CD4-positive, CD25-positive, alpha-beta regulatory T cell (primary cell): ENCODE measurements at places on chromosomes 1 and 21.

DNA sequence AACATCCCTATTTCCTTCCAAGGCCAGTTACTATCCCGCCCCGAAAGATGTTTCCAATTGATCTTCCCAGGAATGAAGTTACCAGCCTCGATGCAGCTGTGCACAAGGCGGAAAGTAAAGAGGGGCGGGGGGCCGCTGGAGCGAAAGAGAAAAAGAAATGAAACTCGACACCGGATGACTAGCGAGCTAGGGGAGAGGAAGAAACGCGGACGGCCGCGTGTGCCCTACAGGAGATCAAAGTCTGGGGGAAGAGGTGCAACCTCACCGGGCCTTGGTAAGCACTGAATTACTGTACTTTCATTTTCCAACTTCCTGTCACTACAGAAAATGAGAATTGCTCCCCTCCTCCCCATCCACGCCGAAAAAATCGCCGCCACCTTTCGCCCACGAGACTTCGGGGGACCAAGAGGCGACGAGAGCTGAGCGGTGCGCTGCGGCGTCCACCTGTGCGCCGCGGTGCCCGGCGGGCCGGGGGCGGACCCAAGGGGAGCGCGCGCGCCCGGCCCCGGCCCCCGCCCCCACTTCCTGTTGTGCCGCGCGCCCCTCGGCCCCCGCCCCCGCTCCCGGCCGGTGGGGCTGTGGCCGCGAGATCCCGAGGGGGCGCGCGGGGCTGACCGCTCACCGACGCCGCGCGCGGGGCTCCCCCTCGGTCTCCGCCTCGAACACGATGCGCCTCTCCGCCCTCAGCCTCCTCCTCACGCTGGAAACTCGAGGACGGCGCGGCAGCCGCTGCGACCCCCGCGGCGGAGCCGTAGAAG, 622 bp downstream of the ELK4 start:
- peak; percentile 79 for DNase-seq

- DNase-seq: no peak
Observed at GRCh38 chr1:192303029-192303428, 13.8 kb upstream of the RGS21 start.

DNA sequence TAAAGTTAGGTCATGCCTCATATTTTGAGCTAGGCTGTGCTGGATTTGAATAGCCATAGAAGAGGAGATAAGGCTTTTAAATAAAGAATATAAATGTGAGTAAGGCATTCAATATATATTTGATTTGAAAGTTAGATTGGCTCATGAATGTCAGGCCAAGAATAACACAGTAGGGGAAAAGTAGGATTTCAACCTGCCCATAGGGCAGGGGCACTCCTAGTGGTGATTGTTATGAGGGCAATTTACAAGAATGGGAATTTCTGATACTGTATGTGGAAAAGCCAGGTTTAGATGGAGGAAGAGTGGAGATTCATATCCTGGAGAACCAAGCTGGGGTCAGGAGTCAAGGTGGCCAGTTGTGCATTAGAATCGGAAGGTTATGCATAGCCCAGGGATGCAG, 74.9 kb downstream of the DNAH14 start:
- DNase-seq: no peak

DNA sequence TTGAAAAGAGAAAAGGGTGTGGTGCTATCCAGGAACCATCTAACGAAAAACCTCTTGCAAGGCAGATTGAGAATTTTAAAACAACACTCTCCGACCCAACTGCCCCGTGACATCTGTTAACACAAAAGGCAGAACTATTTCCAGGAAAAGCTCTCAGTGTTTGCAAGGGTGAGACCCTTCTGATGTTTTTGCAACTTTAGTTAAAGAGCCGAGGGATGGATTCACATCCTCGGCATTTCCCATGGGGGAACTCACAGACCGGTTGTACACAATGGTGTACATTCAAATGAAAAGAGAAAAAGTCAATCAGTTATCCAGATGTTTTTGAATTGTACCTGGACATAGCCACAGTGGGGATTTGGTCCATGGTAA, 120.0 kb downstream of the NGF start:
- no peak for DNase-seq

GRCh38 chr1:150999051-150999674, 7.5 kb downstream of the MINDY1 start:
- no peak for DNase-seq

- DNase-seq: no peak
Observed at GRCh38 chr1:224995602-224996001, 66.1 kb downstream of the DNAH14 start.

DNA sequence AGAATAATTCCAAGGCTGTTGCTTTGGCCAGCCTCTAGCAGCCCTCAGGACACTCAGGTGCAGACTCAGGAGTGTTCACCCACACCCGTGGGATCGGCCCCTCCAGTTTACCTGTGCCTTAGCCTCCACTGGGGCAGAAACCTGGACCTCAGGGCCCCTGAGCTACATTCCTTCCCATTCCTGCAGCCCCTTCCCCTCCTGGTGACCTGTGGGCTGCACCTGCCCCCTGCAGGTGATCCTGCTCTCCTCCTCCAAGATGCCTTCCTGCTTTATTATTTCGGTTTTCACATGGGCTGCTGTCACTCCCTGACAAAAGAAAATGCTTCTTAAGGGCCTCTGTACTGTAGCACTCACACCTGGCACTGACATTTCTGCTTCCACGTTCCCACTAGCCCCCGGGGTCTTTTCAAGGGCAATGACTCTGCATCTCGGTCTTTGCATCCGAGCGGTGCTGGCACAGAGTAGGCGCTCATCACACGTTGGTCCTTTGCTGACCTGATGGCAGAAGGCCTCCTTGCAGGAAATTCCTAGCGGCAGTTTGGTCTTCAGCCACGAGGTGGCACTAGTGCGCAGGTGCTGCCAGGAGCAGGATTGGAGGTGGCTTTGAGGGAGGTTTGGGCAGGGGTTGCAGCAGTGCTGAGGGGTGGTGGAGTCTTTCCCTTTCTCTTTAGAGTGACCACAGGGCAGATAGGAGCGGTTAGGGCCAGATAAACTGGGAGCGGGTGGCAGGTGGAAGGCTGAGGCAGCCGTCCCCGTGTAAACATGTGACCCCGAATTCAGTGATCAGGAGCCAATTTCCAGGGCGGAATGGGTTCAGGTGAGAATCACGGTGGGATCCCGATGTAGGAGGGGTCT, 25.3 kb upstream of the ETV3 start:
- peak; percentile 59 for DNase-seq

DNA sequence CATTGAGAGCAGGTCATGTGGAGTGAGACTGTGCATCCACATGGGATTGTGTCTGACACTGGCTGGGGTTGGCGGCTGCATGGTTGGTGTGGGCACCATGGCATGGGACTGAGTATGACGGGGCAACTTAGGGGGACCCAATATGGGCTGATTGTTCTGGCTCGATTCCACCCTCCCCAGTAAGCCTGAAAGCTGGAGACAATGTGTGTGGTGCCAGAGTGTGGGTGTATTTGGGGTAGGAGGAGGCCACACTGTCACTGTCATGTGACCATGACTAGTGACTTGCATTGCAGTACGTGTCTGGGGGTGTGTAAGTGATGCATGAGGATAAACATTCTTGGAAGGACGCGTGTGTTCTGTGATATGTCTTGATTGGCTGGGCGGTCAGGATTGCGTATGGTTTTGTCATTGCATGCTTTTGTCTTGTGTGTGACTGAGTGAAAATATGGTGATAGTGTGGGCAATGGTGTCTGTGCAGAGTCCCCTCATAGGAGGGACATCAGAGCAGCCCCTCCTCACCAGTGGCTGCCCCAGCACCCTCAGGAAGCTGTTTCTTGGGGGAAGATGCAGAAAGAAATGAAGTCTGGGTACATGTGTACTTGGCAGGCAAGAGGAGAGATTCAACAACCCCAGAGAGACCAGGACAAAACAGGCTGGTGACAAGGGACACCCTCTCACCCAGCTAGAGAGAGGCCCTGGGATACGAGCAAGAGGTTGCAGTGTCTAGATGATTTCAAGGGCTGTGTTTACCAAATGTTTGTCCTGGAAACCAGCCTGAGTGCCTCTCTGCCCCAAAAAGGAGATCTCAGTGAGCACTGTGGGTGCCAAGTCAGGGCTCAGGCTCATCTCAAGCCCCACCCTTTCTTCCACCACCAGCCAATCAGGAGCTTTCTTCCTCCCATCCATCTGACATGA, 36.3 kb downstream of the SDC3 start:
- no peak for DNase-seq

DNA sequence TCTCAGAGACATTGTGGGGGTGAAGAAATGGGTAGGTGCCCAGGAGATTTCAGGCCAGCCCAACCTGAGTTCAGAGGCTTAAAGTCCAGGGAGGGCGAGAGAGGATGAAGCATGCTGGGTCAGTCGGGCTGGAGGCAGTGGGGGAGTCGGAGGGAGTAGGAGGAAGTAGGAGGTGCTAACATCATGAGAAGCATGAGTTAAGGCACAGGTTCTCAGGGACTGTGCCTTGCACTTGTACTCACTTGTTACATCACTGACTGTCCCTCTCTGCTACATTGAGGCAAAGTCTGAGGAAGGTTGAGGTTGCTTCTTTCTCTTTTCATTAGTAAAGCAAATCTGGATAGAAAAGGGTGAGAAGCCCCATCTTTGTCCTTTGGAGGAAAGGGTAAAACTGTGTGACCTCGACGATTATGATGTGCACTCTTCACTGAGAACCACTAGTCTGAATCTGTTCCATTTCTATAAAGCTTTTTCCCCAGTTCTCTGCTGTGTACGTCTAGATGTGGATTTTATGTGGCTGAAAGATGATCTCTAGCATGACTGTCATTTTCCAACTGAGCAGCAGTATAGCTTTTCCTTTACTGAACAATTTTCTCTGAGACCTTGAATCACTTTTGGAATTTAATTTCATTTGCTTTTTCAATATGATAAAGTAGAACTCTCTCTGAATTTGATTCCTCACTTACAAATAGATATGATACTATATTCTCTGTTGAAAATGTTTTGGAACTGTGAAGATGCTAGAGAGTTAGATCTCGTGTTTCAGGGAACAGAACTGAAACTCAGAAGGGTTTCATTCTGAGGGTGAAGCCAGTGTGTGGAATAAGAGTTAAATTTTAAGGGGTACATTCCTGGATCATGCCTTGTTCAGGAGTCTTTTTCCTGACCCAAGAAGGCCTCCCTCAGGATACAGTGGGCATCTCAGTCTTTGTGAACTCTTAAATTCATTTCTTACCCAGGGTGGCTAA, 94.6 kb downstream of the FGGY start:
- DNase-seq: no peak

DNA sequence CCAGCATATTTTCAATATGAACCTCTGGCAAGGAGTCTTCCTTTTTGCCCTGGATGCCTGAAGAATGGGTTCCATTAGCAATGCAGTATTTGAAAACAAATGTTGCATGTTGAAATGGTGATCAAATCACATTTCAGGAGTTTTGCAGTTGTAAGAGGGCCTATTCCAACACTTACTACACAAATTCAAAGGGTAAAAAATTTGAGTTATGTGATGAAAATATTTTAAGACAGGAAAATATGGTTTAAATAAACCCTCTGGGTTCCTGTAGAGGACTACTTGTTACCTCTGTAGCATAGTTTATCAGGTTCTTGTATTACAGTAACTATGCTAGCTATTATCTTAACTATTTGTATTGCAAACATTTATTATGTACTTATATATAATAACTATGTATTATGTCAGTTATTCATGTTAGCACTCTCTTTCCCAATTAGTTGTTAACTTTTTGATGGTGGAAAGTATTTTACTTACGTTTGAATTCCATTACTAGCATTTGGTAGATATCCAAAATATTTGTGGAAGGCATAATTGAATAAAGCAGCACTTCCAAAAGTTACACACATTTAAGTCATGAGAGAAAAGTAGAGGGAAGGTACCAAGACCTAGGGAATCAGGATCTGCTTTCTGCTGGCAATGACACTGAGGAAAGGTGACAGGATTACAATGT, 312.9 kb downstream of the GRIK1 start:
- DNase-seq: no peak

DNA sequence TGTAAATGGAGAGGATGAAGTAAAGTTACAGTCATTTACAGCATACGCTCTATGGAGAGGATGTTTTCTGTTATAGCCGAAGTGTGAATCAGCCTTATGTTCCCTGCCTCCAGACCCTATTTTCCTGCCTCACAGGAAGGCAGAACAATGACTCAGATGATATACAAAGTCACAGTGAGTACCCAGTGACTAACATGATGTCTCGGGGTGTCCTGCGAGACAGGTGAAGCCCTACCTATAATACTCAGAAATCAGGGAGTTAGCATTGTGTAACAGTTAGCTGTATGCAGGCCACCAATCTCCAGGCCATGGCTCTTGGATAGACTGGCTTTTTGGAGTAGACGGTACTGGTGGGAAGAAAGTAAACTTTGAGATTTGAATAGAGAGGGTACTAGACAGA, 55.6 kb upstream of the FBXO28 start:
- DNase-seq: no peak

- no peak for DNase-seq
Observed at GRCh38 chr1:216293683-216294082, 129.6 kb downstream of the USH2A start.

- DNase-seq: no peak
Observed at GRCh38 chr1:156662800-156663055, 14.5 kb downstream of the NES start.

DNA sequence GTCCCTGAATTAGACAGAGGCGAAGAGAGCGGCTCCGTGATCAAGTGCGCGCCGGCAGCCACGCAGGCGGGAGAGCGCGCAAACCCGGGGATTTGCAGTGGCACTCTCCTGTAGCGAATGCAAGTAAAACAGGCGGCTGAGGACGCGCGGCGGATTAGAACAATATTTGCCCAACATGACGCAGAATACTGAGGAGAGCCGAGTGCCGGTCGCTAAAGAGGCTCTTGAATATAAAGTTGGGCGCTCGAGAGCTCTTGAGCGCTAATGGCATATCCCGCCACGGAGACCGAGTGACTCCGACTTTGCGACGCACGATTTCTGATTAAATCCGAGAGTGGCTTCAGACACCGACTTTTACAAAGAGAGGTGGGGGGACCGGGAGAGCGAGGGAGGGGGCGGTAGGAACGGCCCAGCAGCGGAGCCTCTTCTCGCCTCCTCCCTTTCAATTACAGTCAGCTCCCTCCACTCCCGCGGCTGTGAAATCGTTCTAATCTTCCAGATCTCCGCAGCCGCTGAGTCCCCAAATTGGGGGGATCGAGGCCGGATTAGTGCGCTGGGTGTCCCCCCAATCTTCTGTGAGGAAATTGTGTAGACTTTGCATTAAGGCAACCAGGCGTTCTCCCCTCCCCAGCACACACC, 2.3 kb downstream of the PAX7 start:
- no peak for DNase-seq

- no peak for DNase-seq
Observed at GRCh38 chr1:11298390-11299224, 25.6 kb downstream of the UBIAD1 start.

DNA sequence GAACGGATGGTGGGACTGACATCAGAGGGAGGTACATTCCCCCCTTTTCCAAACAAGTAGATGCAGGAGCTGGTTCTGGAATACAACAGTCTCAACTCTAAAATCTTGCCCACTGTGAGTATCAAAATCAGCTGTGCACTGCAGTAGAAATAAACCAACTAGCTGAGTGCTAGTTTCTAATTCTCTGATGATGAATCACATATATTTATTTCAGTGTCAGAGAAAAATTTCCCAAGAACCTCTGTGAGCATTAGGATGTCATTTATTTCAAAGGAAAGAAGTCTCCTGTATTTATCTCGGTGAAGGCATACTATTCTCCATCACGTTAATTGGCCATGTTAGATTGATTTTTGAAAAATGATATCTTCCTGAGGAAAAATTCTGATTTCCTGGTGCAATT, 67.1 kb downstream of the LHX9 start:
- DNase-seq: no peak
